ENCODE measurements at places on chromosomes 6 and 20. TPM values are rescaled to one million over a fixed set of nuclear protein-coding genes. Genes with fewer than 3 reads are reported as not detected.

DNA sequence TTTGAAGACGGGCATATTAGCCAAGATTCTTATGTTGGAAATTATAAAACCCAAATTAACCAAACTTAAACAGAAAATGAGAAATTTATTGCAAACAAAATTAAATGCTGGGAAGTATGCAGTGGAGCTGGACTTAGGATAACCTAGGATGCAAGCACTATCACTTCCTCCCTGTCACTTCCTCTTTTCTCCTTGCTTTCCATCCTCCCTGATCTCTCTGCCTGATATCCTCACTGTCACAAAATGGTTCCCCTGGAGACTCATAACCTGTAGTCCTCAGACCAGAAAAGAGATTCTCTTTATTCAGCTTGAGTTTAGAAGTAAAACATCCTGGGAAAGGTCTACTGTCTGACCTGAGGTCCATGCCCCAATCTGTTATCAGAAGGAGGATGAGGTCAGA is 7.4 kb upstream of the KLHL32 start:
- H3K27me3 ChIP-seq, result no peaks in the 10 kb centered on the region
- H3K4me3 ChIP-seq, result no peak overlapping the region
- no peaks in the 10 kb centered on the region for H3K36me3 ChIP-seq

DNA sequence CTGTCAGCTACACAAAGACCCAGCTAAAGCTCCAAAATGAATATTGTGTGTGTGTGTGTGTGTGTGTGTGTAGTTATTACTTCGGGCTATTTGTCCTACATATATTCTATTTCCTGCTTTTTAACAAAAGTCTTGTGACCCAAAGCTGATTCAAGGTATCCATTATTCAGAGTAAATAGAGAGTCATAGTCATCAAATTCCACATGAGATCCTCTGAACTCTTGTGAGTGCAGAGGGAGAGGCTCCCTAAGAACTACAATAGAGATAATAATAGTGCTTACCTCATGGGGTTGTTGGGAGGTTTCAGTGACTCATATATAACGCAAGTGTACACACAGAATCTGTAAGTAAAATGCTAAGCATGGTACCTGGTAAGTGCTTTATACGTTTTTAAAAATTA is 95.6 kb upstream of the SHLD1 start:
- H3K27me3 ChIP-seq, result no peaks in the 10 kb centered on the region
- peaks cover 11% of the 10 kb centered on the region for H3K4me1 ChIP-seq
- no peaks in the 10 kb centered on the region for H3K36me3 ChIP-seq
- DNase-seq, result no peak
- H3K4me3 ChIP-seq, result no peak overlapping the region
- H3K27ac ChIP-seq, result no peak overlapping the region

- DNase-seq, result no peak
- no peaks in the 10 kb centered on the region for H3K27me3 ChIP-seq
- no peak overlapping the region for H3K4me3 ChIP-seq
- no peaks in the 10 kb centered on the region for H3K4me1 ChIP-seq
These were observed 129.0 kb upstream of the BMP5 start for GRCh38 chr6:56004426-56004825.

Gene AGER
- total RNA-seq, result 8.5 TPM

DNA sequence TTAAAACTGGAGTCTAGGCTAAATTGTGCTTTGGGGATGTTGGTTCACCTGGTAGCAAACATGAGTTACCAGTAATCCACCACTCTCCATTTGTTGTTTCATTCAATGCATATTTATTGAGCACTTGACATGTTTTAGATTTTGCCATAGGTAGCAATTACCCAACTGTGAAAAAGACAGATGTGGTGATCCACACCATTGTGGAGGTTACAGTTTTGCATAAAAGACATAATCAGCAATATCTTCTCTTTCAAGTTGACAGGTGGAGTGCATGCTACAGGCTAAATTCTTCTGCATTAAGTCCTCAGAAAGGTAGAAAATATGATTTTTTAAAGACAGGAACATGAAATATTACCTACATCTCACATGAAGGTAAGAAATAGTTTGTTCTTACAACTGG is 143.0 kb upstream of the TSHZ2 start:
- H3K4me1 ChIP-seq, result no peaks in the 10 kb centered on the region
- no peaks in the 10 kb centered on the region for H3K27me3 ChIP-seq
- no peaks in the 10 kb centered on the region for H3K36me3 ChIP-seq
- H3K27ac ChIP-seq, result no peak overlapping the region
- DNase-seq, result no peak
- H3K4me3 ChIP-seq, result no peak overlapping the region

DNA sequence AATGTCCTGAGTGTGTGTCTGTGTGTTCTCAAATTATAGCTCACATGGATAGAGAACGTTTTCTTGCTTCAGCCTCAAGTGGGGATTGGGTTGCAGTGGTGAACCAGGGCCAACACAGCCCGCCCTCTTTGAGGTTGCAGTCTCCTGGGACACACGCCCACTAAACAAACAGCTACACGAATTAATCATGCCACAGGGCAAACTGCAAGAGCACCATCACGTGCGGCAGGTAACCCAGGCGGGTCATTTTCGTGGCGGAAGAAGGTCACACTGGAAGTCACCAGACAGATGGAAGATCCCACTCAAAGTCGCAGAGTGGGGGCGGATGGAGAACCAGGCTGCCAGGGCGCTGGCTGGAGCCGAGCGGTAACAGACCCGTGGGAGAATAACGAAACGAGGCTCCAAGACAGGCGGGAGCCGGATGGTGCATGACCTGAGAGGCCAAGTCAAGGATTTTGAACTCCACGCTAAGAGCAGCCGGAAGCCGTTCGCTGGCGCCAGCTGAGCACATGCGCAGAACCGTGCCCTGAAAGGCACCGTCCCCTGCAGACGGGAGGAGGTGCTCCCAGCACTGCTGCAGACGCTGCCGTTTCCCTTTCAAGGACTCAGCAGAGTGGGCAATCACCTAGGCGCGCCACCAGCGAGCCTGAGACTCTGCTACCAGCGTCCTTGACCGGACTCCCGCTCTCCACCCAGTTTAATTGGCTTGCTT is 10.7 kb downstream of the DLL1 start:
- DNase-seq, result no peak
- H3K4me3 ChIP-seq, result peak overlapping the region; percentile 23
- peaks cover 3% of the 10 kb centered on the region for H3K27me3 ChIP-seq
- H3K27ac ChIP-seq, result peak overlapping the region; percentile 39

GRCh38 chr6:41591859-41592502 is 45.8 kb downstream of the FOXP4 start:
- no peaks in the 10 kb centered on the region for H3K27me3 ChIP-seq
- H3K4me3 ChIP-seq, result no peak overlapping the region
- H3K36me3 ChIP-seq, result peaks cover 12% of the 10 kb centered on the region
- no peak overlapping the region for H3K27ac ChIP-seq
- peaks cover 14% of the 10 kb centered on the region for H3K4me1 ChIP-seq

DNA sequence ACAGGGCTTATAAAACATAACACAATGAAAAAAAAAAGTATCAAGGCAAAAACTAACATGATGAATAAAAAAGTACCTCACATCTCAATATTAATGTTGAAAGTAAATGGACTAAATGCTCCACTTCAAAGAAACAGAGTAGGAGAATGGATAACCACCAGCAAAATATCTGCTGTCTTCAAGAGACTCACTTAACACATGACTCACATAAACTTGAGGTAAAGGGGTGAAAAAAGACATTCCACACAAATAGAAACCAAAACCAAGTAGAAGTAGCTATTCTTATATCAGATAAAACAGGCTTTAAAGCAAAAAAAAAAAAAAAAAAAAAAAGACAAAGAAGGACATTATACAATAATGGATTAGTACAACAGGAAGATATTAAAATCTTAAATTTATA is 86.9 kb downstream of the TBC1D32 start:
- H3K4me1 ChIP-seq, result no peaks in the 10 kb centered on the region
- no peaks in the 10 kb centered on the region for H3K36me3 ChIP-seq
- H3K4me3 ChIP-seq, result no peak overlapping the region
- no peaks in the 10 kb centered on the region for H3K27me3 ChIP-seq
- DNase-seq, result no peak

Gene PNISR
- total RNA-seq, result 129 TPM

Gene RWDD2A
- total RNA-seq, result 1.8 TPM

GRCh38 chr6:150142097-150142669 is 661 bp upstream of the PPP1R14C start:
- H3K27ac ChIP-seq, result no peak overlapping the region
- DNase-seq, result no peak
- peaks cover 6% of the 10 kb centered on the region for H3K4me1 ChIP-seq
- peak overlapping the region; percentile 48 for H3K4me3 ChIP-seq
- peaks cover 33% of the 10 kb centered on the region for H3K27me3 ChIP-seq

DNA sequence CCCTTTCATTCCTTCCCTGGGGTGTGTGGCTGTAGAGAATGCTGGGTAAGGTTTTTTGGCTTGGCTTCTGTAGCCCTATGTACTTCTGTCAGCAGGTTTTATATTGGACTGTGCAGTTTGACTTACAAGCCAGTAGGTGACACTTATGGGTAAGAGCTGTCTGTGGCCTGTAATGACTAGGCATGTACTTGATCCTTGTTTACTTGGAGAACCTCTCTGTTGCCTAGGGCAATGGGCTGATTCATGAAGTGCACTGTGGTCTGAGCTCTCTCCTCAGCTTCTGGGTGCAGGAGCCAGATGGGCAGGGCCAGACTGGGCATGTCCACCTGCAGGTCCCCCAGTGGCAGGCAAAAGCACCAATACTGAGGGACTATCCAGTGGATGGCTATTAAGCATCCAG is 544.6 kb downstream of the ADGRB3 start:
- no peaks in the 10 kb centered on the region for H3K36me3 ChIP-seq
- H3K4me1 ChIP-seq, result no peaks in the 10 kb centered on the region
- DNase-seq, result no peak
- H3K27me3 ChIP-seq, result no peaks in the 10 kb centered on the region
- H3K4me3 ChIP-seq, result no peak overlapping the region

GRCh38 chr6:103750603-103751002 is 1109.1 kb downstream of the HACE1 start:
- no peaks in the 10 kb centered on the region for H3K4me1 ChIP-seq
- DNase-seq, result no peak
- no peaks in the 10 kb centered on the region for H3K27me3 ChIP-seq

DNA sequence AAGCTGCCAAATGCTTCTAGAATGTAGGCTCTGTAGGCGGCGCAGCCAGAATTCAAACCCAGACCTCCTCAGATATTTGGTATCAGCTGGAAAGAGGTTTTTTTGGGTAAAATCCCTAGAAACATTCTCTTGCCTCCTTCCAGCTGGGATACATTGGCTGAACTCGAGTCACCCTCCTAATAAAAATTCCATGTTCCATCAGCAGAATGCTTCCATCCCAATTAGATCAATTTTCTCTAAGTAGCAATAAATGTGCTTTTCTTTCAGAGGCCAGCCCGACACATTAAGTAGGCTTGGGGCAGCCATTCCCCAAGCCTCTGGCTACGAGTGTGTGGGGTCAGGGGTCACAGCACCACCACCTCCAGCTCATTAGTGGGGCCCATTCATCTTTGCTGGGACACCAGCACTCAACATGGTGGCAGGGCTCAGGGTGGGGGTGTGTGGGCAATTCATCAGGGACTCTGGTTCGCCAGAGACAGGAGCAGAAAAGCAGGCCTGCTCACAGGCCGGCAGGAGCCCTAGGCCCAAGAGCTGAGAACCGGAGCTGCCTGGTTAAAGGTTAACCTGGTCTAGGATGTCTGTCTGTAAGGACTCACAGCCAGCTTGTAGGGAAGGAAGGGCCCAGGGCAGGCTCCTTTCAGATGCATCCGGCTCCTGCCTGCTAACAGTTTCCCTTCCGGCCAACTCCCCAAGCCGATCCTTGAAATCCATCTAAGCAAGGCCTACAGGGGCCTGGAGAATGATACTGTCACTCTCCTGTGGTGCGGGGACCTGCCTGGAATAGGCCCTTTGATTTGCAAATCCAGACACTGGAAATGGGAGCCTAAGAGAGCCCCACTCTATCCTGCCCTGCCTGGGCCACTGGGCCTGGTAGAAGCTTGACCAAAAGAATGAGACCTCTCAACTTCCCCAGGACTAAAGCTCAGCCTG is 159.1 kb upstream of the TOP1 start:
- no peaks in the 10 kb centered on the region for H3K27me3 ChIP-seq
- no peak overlapping the region for H3K4me3 ChIP-seq
- H3K4me1 ChIP-seq, result no peaks in the 10 kb centered on the region
- no peak for DNase-seq
- no peaks in the 10 kb centered on the region for H3K36me3 ChIP-seq

DNA sequence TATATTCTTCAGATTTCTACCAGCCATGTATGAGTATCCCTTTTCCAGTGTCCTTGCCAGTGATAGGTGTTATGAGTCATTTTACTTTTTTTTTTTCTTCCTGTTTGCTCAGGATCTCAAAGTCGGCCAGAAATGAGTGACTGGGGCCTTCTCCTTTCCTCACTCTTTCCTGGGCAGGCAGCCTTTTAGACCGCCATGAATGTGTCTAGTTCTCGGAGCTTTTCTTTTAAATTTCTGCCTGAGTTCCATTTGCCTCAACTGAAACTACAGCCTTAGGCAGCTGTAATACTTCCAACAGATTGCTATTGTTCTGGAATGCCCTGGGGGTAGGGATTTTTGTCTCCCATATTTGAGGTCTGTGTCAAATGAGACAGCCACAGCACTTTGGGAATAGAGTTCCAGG is 83.7 kb downstream of the STXBP5 start:
- no peaks in the 10 kb centered on the region for H3K4me1 ChIP-seq
- H3K36me3 ChIP-seq, result peaks cover 4% of the 10 kb centered on the region
- no peaks in the 10 kb centered on the region for H3K27me3 ChIP-seq
- H3K27ac ChIP-seq, result no peak overlapping the region

DNA sequence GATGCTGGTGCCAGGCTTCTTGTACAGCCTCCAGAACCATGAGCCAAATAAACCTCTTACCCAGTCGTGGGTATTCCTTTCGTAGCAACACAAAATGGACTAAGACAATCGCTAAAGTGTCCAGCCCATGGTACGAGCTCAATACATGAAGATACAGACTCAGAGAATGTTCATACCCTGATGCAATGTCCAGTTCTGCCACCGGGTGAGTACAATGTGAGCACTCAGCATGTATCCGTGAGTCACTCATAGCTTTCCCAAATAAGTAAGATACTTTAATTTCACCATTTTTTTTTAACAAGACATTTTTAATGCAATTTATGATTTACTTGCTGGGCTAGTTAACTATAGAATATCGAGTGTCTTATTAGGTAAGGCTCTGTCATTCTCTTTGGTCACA is 26.7 kb upstream of the PDE10A start:
- H3K36me3 ChIP-seq, result no peaks in the 10 kb centered on the region
- no peaks in the 10 kb centered on the region for H3K27me3 ChIP-seq
- no peak overlapping the region for H3K27ac ChIP-seq
- H3K4me3 ChIP-seq, result no peak overlapping the region
- DNase-seq, result no peak
